ENCODE measurements at places on chromosomes 6 and 20.

GRCh38 chr20:40232273-40232672, 456.8 kb downstream of the MAFB start:
- DNase-seq, result no peak

DNA sequence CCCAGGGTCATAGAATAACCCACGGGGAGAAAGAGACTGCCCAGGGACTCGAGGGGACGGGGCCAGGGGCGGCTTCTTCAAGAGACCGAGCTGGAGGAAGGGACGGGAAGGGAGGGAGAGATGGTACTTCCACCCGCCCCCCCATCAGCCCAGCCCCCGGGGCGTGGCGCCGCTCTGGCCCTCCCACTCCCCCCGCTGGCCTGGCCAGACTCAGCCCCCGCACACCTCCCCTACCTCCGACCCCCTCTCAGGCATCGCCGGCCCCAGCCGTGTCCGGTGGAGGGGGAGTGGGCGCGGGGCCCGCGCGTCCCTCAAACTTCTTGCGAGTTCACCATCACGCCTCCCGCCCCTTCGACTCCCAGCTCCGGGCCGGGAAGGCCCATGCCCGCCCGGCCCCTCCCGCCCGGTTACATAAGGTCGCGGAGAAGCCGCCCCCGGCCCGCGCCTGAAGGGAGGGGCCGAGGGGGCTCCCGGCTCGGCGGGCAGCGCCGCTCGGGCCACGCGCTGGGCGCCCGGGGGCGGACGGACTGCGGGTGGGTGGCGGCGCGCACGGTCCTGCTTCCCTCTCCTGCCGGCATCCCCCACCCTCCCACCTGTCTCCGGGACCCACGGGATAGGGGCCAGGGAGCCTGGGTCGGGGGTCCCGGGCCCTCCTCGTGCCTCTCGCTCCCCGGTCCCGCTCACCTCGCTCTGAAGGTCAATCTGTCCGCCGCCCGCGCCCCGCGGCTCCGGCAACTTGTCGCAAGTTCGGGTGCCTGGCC, 562 bp downstream of the TFEB start:
- peak; percentile 67 for DNase-seq

DNA sequence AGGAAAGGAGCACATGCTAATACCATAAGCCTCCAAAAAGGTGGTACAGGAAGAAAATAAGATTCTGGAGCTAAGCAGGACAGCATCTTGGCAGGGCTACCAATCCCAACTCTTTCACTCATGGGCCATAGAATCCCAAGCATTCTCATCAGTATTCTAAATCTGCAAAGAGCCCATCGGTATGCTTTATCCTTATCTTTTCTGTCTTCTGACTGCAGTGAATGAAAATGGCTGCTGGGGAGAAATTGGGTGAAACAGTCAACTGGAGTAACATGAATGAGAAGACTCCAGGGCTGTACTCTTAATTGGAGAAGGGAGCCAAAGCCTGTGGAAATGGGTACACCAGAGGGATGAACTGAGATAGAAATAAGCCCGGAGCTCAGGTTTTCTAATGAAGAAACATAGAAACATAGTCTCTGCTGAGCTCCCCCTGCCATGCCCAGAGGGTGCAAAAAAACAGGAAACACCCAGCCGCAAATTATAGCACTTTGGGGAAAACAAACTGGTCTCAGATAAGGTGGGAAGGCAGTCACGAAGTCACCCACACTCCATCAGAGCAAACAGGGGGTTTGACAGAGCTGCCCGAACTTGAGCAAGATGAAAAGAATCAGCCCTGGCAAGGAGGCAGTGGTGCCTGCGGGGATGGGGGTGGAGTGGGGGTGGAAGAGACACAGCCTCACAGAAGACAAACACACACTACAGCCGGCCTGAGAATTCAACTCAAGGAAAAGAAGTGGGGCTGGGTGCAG, 35.4 kb upstream of the E2F3 start:
- peak; percentile 54 for DNase-seq

- DNase-seq, result no peak
These were observed 85.8 kb downstream of the ZFP64 start for GRCh38 chr20:52105442-52106422.

GRCh38 chr6:40848038-40848437, 191.0 kb downstream of the UNC5CL start:
- no peak for DNase-seq

DNA sequence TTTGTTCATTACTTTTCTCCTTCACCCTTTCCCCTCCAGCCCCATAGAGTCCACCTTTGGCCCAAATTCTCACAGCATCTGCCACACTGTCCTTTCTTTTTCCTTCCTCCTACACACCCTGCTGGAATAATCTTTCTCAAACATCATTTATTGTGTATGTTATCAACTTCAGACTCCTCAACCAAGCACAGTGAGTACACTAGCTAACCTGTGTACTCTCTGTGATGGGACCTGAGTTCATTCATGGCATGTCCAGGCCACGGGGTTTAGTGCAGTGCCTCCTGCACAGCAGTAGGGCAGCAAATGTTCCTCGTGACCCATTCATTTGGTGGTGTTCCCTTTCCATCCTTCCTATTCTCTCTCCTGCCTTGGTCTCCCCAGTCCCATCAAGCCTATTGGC, 7.1 kb upstream of the ARMC12 start:
- no peak for DNase-seq

GRCh38 chr20:32249030-32249738, 28.3 kb upstream of the KIF3B start:
- peak; percentile 53 for DNase-seq

- DNase-seq, result no peak
These were observed 51.5 kb upstream of the EPB41L1 start for GRCh38 chr20:36102809-36103596.

- no peak for DNase-seq
These were observed 100.9 kb downstream of the MYB start for GRCh38 chr6:135281964-135282363.

GRCh38 chr6:28896505-28897368, 27.0 kb downstream of the TRIM27 start:
- peak; percentile 71 for DNase-seq

DNA sequence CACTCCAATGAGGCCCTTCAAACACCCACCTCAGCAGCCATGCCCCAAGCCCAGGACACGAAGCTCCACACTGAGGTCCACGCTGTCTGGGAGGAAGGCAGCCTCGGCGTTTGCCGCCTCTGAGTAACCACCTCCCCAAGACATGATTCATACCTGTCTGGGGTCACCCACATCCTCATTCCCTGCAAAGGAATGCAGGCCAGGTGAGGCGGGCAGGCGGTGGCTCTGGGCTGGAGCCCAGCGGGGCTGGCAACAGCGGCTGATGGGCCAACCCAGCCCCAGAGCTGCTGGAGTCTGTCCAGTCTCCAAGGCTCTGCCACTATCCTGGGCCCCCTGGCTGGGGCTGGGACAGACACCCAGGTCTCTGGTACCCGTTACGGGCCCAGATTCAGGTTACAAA, 14.8 kb downstream of the PMEPA1 start:
- no peak for DNase-seq

DNA sequence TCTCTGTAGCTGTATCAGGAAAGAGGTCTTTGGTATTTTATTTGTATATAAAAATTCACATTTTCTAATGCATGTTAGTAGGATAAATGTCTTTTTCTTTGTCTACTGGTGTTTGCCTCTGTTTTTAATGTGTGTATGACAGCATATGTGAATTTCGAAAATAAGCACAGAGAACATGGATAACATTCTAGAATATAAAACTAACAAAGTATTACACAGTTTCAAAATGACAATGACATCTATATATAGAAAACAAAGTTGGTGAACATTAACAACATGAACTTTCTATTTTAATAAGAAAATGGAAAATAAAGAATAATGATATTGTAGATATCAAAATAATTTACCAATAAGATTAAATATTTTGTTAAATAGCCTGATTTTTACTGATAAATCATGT, 608.0 kb downstream of the COL12A1 start:
- no peak for DNase-seq

GRCh38 chr20:46967646-46968045, 73.0 kb downstream of the EYA2 start:
- DNase-seq, result no peak

DNA sequence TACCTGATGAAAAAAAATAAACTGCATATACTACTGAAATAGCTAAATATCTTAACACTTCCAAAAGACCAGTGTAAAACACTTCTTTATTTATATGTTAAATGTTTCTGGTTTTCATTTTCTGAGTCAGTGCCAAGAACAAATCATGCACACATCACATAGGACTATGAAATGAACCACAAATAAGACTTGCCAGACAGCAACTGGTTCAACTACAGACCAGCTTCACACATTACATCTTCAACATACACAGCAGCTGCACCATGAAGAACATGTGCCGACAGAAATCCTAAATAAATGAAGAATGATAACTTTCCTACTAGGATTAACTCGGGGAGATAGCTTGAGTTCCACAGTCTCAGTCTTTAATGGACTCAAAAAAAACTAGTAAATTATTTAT, 168.3 kb upstream of the STXBP5 start:
- DNase-seq, result no peak

- no peak for DNase-seq
These were observed 19.7 kb downstream of the NDRG3 start for GRCh38 chr20:36726168-36726567.

DNA sequence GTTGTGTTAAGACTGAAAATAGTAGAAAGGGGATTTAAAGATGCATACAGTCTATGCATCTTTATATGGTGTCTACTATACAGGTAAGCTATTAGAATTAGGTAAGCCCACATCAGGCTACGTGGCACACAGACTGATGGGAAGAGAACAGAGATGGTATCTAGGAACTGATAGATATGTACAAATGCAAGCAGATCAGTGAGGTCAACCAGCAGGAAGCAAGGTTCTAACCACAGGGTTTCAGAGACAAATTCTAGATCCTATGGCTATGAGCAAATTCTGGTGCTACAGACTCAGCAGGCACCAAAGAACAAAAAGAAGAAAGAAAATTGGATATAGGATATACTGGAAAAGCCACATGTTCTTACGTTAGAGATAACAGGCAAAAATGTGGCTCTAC, 110.6 kb downstream of the TRDN start:
- DNase-seq, result no peak

- DNase-seq, result no peak
These were observed 63.0 kb downstream of the PRR18 start for GRCh38 chr6:166245148-166245547.

GRCh38 chr20:24533449-24533848, 64.0 kb downstream of the SYNDIG1 start:
- no peak for DNase-seq

- no peak for DNase-seq
These were observed 3.2 kb upstream of the SIRPA start for GRCh38 chr20:1892119-1892385.

DNA sequence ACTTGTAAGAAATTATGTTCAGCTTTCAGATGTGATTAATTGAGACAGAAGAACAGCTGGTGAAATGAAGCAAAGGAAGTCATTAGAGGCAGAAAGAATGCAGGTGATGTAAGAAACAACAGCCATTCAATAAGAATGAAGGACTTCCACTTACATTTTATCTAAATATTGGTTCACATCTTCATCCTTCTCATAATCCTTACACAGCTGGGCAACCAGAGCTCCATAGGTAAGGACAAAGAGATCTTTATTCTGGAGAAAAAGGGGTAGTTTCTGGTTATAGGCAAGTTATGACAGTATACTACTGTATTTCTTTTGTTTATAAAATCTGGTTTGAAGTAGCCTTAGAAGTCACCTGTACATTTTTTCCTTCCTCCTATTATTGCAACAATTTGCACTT, 2.3 kb downstream of the TRAPPC3L start:
- DNase-seq, result no peak

- no peak for DNase-seq
These were observed 80.6 kb upstream of the NXT1 start for GRCh38 chr20:23269954-23270353.

Measured in CD4-positive, alpha-beta T cell treated with Interleukin-2 at 100 ng/mL for 4 hours (primary cell).